ENCODE measurements at places on chromosomes 3 and 15.

- DNase-seq, result no peak
These were observed 1.5 kb upstream of the TMEM212 start for GRCh38 chr3:171841620-171842000.

DNA sequence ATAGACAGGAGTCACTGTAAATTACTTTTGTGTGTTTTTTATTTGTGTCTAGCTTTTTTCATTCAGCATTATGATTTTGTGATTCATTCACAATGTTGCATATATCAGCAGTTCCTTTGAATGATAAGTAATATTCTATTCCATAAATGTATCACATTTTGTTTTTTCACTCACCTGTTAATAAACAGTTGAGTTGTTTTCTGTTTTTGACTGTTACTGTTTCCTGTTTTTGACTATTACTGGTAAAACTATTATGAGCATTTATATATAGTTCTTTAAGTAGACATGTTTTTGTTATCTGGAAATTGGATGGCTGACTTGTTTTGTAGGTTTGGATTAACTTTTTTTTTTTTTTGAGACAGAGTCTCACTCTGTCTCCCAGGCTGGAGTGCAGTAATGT lies 138.4 kb downstream of the RSRC1 start:
- no peak for DNase-seq

DNA sequence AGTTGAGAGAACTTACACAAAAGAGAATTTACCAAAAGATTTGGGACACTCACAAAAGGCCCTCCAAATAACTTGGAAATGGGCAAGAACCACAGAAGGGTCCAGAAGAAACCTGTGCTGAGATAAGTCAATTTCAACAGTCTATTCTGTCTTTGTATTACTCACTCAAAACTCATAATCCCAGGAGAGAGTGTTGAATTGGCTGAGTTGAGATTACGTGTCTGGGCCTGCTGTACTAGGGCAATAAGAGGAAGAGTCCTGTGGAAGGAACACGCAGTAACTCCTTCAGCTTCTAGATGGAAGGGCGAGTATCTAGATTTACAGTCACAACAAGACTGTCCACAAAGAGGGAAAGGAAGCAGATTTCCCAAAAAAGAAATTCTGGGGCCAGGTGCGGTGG lies 42.5 kb upstream of the DYNC1LI1 start:
- DNase-seq, result no peak

DNA sequence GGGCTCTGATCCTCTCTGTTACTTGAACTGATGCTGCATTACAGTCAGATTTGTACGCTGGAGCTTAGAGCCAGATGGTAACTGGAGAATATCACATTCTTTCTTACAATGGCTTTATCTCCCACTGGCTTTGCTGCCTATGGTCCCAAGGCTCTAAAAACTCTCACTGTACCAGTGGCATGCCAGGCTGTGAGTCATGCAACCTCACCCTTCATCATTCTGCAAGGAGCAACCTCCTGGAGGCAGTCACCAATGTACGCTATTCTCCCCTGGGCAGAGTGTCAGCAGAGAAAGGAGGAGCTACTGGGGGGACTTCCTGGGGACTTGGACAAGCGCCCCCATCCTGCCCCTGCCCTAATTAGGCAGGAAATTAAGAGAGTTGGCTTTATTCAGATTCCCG lies 97.9 kb upstream of the EIF1B start:
- no peak for DNase-seq

DNA sequence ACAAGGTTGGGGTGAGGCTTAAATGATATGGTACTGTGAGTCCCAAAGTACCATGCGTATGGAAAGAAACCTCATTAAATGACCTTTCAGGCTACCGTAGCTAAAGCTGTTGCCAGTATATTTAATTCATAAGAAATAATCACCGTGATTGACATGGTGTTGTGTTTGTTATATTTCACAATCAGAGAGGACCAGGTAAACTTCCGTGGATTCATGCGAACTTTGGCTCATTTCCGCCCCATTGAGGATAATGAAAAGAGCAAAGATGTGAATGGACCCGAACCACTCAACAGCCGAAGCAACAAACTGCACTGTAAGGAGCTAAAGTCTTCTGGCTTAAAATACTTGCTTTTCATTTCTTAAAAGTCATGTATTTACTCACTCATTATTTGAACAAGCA lies 31.5 kb downstream of the CHP1 start:
- DNase-seq, result no peak

- no peak for DNase-seq
These were observed 8.0 kb downstream of the USP13 start for GRCh38 chr3:179660872-179661271.

DNA sequence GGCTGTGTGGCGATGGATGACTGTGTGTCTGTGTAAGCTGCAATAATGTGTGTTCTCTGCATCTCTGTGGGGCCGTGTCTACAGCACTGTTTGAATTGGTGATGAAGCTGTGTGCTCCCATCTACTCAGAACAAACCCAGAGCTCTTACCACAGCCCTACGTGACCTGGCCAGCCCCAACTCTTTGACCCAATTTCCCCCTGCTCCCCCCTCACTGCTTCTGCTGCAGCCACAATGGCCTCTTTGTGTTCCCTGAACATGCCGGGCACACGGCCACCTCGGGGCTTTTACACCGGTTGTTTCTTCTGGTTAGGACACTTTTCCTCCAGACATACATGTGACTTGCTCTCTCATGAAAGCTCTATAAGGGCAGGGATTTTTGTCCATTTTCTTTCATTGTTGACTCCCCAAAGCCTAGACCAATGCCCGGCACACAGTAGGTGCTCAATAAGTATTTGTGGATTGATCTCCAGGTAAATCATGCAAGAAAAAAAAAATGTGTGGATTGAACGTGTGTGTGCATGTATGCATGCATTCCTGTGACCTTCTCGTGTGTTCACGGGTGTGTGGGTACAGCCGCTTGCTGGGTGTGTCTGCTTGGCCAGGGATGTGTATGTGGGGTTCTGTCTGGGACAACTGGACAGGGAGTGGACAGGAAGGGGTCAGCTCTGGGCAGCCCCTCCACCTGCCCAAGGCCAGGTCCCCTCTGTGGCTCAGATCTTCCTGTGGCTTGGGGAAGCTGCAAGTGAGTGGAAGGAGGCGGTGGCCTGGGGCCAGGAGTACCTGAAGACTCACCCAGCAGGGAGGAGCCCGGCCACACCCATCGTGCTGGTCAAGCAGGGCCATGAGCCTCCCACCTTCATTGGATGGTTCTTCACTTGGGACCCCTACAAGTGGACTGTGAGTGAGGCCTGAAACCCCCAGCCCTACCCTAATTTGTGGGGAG lies 14.8 kb downstream of the VILL start:
- peak; percentile 81 for DNase-seq

GRCh38 chr15:70341566-70341965 lies 243.8 kb upstream of the TLE3 start:
- no peak for DNase-seq

DNA sequence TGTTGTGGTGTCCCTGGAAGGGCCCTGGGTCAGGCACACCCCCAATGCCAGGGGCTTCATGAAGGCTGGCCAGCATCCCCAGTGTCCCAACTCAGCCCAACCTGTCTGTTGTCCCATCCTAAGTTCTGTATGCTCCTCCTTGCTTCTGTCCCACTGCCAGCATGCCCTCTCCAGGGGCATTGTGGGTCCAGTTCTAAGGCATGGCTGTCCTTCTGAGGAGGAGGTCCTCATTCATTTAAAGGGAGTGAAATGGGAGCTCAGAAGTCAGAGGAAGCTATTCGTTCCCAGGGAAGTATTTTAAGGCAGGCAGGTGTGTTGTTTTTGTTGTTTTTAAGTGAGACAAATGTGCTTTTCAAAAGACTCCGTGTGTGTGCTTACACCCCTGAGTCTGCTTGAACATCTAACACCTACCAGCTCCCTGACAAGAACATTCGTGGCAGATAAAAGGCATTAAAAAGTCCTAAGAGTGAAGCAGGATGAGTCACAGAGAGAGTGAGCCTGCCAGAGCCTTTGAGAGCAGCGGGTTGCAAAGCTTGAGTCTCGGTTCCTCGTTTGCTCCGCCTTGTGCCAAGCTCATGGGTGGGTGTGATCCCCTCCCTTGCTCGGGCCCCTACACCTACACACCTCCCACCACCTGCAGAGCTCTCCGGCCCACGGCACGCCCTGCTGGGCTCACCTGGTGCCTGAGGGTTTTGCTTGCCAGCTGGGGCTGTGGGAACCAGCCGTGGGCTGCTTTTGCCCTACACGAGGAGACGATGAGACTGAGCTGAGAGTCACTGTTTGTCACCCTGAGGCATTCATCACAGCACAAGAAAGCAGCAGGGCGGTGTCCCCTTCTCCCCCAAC lies 183.4 kb upstream of the TOPAZ1 start:
- DNase-seq, result peak; percentile 28

DNA sequence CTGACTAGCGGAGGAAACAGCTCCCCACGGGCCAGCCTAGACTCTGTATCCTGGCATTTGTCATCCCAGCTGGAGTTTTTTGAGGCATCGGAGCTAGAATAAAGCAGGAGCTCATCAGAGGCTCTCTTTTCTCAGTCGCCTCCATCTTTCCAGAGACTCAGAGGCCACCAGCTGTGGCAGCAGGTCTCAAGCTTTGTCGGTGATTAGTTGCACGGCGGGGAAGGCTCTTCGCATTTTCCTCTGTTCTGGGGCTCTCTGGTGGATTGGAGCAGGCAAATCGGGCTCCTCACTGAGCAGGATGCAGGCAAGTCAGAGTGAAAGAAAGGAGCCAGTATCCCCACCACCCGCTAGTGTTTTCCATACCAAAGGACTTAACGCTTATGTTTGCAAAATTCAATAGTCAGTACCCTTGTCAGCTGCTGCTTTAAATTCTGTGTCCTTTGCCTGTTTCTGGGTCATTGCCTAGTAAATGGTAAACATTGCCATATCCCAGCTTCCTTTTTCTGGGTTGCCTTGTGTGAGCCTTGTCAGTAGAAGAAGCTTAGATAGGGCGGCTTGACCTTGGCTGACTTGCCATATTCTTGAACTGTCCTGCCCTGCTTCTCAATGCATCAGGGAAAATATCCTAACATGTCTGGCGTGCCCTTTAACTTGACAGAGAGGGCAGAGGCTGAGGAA lies 127.1 kb downstream of the PTPRG start:
- no peak for DNase-seq

DNA sequence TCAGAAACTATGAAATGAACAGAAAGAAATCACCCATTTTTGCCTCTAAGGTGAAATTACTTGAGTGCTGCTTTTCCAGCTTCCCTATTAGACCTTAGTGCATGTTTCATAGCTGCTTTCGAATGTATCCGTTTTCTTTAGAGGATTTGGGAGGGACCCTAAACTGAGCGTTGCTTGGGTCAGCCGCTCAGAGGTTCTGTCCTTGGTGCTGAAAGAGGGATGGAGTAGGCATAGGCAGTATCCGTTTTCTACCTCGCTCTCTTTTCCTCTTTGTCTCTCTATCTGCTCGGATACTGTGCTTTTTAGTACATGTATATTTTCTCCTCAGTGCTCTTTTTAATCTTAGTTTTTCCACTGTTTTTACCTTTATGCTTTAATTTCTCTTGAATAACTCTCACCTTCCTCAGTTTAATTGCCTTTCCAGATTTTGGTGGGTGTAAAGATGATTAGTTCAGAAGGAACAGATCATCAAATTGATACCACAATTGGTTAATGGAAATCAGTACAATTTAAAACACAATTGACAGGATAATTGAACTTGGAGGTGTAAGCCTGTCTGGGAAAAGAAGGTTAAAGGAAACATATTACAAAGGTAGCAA lies at the start of gene DRD3:
TSS of gene DRD3 (minus strand) at position 283 of the 599 bp plus-strand sequence. CDS start 7,060 bp downstream, outside the sequence.
- no peak for DNase-seq

GRCh38 chr3:36707623-36708409 lies 56.5 kb downstream of the DCLK3 start:
- DNase-seq, result no peak

- DNase-seq, result no peak
These were observed 366.8 kb upstream of the UMPS start for GRCh38 chr3:124363476-124363875.

DNA sequence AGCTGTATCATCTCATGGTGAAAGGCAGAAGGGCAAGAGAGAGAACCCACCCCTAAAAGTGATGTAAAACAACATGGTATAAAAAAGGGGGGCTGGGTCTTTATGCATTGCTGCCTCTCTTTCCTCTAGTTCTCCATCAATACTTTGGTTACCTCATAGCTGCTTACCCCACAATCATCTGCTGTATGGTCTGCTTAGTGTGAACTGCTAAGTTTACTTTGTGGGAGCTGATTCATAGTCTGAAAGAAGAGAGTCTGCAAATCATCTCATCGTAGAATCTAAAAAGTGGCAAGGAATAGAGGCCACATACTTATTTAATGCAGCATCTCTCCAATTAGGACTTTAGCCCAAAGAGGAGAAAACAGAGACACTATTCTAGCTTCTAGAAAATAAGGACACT lies 546.8 kb downstream of the GBE1 start:
- DNase-seq, result no peak

DNA sequence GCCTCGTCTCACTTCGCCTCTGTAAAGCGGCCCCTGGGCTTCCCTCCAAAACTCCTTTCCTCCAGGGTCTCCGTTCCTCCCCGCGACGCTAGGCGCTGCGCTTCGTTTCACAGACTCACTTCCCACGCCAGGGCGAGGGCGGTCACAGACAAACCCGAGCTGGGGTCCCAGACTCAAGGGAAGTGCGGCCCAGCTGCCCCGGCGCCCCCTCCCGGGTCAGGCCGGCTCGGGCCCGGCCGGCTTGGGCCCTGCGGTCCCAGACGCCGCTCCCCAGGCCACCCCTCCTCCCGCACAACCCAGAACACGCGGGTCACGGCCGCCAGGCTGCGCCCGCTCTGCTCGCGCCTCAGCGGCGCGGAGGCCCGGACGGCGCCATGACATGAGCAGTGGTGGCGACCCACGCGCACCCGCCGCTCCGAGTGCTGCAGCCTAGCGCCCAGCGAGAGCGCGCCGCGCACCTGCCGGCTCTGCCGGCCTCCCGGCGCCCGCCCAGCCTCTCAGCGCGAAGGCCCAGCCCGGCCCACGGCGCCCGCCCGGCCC lies 547 bp downstream of the NUP210 start:
- DNase-seq, result peak; percentile 53

DNA sequence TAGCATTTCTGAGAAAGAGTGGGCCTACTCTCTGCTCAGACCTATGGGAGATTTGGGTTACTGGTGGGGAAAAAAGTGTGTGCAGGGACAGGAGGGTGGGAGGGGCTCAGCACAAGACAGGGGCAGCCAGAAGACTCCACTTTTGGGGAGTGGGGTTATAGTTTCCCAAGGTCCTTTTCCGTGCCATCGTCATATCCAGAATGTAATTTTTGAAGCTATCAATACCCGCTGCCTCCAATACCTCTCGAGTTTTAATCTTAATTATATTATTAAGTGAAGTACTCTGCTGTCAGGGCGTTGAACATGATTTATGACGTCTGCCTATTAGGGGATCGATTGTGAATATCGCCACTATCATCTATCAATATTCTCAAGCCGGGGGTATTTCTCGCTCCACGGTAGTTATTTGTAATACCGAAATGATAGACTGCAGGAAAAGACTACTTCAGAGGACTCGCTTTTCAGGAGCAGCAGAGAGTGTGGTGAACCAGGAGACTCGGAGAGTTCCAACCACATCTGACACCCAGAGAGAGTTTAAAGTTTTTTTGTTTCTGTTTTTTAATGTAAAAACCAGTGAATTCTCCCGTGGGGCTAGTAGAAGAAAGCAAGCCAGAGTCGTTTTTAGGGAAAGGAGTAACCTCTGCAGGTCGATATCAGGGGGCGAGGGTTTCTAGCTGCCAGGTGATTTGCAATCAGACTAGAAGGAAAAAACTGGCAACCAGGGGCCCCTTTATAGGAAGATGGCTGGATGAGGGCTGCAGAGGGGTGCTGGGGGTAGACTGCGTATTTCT lies 20.6 kb downstream of the NR2F2 start:
- no peak for DNase-seq

- no peak for DNase-seq
These were observed 29.6 kb upstream of the CTDSPL2 start for GRCh38 chr15:44397869-44398268.

- DNase-seq, result no peak
These were observed 3.1 kb upstream of the BHLHE40 start for GRCh38 chr3:4976109-4976508.

- no peak for DNase-seq
These were observed 56.1 kb downstream of the CALML4 start for GRCh38 chr15:68149059-68149458.
